ENCODE measurements at places on chromosomes 3 and 15. TPM values are rescaled to one million over a fixed set of nuclear protein-coding genes. Genes with fewer than 3 reads are reported as not detected.

Gene PGBD4
- total RNA-seq, result 1.3 TPM

Gene GOLGA6L10
- total RNA-seq, result 0.65 TPM

Gene PTPRG
- total RNA-seq, result 47.4 TPM

Gene KLHL40
- total RNA-seq, result not detected

Gene WWTR1
- 393 TPM for total RNA-seq

Gene SPG21
- 86.9 TPM for total RNA-seq

Gene PPCDC
- total RNA-seq, result 12.7 TPM

Gene GPR176
- total RNA-seq, result 56.6 TPM

Gene AGTR1
- not detected for total RNA-seq

Gene CELSR3
- 0.65 TPM for total RNA-seq

Gene CLASP2
- total RNA-seq, result 41.8 TPM

Gene MELTF
- total RNA-seq, result 5.3 TPM
